Mucosa of descending colon (tissue), 3 donors: ENCODE measurements at places on chromosomes 11 and 22. TPM values are rescaled to one million over a fixed set of nuclear protein-coding genes. Genes with fewer than 3 reads are reported as not detected.

DNA sequence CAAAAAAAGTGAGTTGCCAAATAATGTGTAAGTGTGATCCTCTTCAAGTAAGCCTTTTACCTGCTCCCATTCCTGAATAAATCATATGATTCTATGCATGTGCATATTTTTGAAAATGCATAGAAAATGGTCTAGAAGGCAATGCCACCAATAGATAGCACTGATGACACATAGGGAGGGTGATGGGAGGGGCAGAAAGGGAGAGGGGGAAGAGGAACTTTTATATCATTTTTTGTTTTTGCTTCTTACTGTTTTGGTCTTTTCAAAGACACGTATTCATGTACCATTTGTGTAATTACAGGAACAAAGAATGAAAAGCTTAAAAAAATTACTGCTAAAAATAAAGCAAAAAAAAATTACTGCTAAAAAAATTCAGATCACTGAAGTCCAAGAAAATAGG, 60.8 kb downstream of the C11orf58 start:
- DNase-seq, result no peak

TEX54 gene
- total RNA-seq, result not detected

DNA sequence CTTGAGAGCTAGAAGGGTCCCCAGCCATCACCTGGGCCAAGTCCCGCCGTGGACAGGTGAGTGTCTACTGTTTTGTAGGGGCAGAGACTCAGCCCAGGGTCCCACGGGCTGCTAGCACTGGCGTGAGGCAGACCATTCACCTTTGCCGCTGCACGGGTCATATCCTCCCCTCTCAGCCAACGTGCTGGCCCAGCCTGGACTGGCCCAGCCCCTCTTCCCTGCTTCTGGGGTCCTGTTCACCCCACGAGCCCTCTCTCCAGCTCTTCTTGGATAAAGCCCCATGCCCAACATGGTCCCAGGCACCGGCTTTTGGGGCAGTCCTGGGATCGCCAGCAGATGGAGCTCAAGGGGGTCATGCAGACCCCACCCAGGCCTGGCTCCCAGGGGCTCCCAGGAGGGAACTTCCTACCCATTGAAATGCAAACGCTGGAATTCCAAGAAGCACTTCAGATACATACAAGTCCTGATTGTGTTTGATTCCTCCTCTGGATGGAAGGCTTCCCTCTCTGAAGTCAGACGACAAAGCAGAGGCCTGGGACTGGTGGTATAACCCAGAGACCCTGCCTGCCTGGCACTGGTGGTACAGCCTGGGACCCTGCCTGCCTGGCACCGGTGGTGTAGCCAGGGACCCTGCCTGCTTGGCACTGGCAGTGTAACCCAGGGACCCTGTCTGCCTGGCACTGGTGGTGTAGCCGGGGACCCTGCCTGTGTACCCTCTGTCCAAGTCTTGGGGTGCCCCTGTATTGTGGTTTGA, 8.9 kb upstream of the SEPTIN5 start:
- no peak for DNase-seq

DNA sequence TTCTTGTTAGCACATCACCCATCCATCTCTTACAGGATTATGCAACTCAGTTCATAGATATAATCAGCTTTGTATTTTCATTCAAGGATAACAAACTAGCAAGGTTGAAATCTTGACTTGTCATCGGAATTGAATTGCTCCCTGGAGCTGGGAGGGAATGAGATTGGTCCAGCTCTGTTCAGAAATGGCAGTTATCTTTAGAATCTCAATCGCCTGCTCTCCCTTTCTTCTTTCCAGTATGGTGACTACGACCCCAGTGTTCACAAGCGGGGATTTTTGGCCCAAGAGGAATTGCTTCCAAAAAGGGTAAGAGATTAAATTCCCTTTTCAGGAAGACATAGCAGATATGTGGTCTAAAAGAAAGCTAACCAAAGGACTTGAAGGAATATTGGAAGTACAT, 51.0 kb downstream of the NF2 start:
- no peak for DNase-seq

TCN2 gene
- total RNA-seq, result 40.2 TPM

GRCh38 chr11:795634-796564, 2.2 kb downstream of the SLC25A22 start:
- DNase-seq, result peak; percentile 73

DNA sequence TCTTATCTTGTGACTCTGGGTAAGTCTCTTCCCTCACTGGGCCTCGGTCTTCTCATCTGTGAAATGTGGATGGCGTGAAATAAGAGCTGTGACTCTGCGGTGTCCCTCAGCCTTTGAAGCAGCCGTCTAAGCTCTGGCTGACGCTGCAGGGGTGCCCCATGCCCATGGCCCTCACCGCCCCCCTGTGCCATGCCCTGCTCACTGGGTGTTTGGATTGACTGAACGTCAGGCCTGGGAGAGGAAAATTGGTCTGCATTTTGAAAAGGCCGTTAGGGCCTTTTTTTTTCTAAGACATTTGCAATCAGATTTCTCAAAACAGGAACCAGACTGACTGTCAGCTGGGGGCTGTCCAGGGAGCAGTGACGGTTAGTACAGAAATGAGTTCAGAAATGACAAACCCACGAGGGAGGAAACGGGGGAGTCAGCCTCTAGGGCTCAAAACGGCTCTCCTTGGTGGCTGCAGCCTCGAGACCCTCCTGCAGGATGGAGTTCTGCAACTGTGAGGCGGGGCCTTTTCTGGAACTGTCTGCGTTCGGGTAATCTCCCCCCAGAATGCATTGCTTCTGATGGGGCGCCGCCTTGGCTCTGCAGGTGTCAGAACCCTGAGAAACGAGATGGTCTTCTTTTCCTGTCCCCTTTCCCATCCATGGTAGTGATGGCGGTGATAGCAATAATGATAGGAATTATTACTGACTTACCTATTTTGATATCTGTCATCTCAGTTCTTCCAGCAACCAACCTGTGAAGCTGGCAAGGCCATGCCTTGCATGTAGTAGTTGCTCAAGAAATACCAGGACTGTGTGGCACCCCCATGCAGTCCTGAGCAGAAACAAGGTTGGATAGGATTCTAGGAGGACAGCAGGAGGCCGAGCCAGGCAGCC, 2.0 kb downstream of the GRK2 start:
- DNase-seq, result peak; percentile 47

GRCh38 chr11:1088927-1089737, 14.5 kb downstream of the MUC2 start:
- peak; percentile 32 for DNase-seq

SHANK3 gene
- 7.1 TPM for total RNA-seq

OR56B4 gene
- not detected for total RNA-seq

DNA sequence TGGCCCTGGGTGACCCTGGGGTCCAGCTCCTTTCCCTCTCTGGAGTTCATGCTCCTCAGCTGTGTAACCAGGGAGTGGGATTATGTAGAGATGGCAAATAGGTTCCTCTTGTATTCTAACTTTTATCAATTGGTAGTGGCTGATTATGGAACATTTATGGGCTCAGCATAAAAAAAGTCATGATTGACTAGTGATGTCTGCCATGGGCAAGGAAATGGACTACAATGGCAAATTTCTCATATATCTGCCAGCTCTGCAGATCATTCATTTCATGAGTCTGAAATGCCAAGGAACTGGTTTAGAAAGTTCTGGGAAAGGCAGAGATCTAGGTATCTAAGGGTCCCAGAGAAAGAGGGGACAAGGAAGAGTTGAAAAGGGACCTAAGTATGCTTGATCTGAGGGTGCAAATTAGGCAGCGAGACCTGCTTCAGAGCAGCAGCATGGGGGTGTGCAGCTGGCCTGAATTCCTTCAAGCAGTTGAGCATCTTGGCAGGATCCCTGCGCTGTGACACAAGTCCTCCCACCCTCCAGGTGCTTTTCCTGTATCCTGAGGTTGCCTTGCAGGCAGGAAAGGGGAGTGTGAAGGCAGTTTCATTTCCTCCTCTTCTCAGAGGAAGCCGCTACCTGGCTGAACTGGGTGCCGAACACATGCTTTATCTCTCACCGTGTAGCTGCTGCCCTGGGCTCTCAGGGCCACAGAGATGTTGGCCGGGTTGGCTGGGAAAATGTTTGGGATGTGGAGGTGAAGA, 10.4 kb downstream of the SLC15A3 start:
- no peak for DNase-seq

DDTL gene
- total RNA-seq, result 3.8 TPM

ACRV1 gene
- total RNA-seq, result not detected

DNA sequence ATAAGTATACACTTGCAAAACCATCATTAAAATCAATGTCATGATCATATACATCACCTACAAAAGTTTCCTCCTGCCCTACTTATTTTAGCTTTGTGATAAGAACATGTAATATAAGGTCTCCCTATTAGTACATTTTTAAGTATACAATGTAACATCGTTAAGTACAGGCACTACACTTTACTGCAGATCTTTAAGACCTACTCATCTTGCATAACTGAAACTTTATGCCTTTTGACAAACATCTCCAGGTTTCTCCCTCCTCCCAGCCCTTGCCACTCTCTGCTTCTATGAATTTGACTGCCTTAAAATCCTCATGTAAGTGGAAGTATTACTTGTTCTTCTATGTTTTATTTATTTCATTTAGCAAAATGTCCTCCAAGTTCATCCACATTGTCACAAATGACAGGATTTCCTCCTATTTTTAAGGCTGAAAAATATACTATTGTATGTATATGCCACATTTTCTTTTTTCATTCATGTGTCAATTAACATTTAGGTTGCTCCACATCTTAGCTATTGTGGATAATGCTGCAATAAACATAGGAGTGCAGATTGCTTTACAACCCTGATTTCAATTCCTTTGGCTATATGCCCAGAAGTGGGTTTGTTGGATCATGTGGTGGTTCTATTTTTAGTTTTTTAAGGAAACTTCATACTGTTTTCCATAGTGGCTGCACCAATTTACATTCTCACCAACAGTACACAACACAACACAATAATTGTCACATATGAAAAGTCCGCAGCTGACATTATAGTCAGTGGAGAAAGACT, 471.1 kb upstream of the ANO3 start:
- DNase-seq, result no peak

SPI1 gene
- total RNA-seq, result 20.6 TPM

DNA sequence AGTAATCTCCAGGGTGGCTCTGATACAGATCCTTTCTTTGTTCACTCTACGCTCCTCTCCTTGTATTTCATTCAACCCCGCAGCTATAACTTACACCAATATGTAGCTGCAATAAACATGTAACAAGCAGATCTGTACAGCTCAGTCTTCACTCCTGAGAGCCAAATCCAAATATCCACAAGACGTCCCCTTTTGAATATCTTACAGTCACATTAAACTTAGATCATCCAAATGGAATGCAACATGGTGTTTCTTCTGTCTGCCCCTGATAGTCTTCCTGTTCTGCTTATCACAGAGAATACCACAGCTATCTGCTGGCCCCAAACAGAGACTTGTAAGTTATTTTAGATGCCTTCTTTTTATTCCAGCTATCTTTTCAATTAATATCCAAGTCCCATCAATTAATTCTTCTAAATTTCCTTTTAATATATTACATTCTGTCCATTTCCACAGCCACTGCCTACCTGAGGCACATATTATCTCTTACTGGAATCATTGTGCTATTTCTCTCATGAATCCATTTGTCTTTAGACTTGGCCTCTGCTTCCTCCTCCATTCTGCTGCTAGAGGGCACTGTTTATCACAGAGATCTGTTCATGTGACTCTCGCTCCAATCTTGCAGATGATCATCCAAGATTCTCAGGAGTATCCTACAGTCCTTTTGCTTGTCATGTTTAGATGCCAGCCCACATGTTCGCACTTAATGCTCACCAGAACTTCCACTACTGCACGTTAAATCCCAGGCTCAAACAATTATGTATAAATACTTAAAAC, 908.6 kb downstream of the NTM start:
- DNase-seq, result no peak

SNX32 gene
- 1.4 TPM for total RNA-seq
